SK-N-SH (cell line): ENCODE measurements at places on chromosomes 12 and 14.

GRCh38 chr14:69489495-69489894, 5.0 kb downstream of the PLEKHD1 start:
- no peak for DNase-seq

DNA sequence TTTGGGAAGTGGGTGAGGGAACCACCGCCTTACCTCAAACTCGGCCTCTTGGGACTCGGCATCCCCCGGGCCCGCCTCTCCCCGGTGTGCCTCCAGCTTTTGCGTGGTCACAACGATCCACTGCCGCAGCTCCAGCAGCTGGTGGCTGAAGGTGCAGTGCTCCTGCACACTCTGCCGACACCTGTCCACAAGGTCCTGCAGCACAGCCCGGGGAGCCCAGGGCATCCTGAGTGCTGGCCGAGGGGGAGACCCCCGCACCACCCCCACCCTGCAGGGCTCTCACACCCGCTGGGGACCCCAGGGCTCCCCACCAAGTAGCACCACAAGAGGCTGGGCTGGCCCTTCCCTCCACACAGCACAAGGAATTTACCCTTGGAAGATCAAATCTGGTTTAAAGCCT, 76.6 kb downstream of the SYNE3 start:
- no peak for DNase-seq

- no peak for DNase-seq
These were observed 20.9 kb upstream of the CMKLR1 start for GRCh38 chr12:108360057-108360456.

DNA sequence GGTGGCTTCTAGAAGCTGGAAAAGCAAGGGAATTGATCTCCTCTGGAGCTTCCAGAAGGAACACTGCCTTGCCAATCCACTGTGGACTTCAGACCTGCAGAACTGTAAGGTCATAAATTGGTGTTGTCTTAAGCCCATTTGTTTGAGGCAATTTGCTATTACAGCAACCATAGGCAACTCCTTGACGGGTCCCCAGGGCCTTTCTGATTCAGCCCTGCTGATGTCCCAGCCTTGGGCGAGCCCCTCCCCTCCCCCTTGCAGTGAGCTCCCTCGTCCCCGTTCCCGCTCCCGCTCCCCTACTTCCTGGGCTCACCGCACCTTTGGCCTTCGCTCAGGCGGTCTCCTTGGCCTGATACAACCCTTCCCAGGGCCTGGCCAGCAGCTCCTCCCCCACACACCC, 18.9 kb upstream of the DIO3 start:
- DNase-seq, result no peak

GRCh38 chr12:104974626-104975290, 11.4 kb upstream of the NOPCHAP1 start:
- DNase-seq, result no peak

- DNase-seq, result peak; percentile 96
These were observed 12.2 kb downstream of the AGAP2 start for GRCh38 chr12:57726151-57726883.

DNA sequence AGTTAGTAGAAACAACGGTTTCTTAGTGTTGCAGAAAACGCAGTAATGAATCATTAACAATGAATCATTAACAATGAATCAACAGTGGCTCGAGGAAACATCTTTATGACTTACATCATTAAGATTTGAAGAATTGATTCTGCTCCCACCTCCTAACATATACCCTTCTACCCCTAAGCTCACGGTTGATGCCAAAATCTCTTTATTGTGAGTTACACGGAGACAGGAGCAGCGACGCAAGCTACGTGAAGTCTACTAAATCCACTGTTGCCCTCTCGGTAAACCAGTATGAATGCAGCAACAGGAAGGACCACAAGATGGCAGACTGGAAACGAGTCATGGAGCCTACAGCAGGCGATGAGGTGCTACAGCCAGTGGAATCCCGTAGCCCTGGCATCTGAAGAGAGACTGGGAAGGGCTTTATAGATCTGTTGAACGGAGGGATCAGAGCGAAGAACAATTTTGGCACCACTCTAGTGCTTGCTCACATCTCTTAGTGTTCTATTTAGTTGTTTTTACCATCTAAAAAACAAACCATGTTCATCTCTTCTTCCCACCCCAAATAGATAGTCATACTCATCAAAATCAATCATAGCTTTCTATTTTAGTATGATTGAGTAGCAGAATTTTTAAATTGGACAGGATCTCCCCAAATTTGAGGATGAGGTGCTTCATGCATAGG, 332.7 kb downstream of the DUSP6 start:
- DNase-seq, result peak; percentile 72

GRCh38 chr12:104049903-104050356, at the start of gene GLT8D2:
TSS of gene GLT8D2 (minus strand) at chr12:104050187. CDS start at chr12:104019648, 30,539 bp downstream.
- peak; percentile 70 for DNase-seq

- no peak for DNase-seq
These were observed 244.3 kb upstream of the NOVA1 start for GRCh38 chr14:26841920-26842741.

DNA sequence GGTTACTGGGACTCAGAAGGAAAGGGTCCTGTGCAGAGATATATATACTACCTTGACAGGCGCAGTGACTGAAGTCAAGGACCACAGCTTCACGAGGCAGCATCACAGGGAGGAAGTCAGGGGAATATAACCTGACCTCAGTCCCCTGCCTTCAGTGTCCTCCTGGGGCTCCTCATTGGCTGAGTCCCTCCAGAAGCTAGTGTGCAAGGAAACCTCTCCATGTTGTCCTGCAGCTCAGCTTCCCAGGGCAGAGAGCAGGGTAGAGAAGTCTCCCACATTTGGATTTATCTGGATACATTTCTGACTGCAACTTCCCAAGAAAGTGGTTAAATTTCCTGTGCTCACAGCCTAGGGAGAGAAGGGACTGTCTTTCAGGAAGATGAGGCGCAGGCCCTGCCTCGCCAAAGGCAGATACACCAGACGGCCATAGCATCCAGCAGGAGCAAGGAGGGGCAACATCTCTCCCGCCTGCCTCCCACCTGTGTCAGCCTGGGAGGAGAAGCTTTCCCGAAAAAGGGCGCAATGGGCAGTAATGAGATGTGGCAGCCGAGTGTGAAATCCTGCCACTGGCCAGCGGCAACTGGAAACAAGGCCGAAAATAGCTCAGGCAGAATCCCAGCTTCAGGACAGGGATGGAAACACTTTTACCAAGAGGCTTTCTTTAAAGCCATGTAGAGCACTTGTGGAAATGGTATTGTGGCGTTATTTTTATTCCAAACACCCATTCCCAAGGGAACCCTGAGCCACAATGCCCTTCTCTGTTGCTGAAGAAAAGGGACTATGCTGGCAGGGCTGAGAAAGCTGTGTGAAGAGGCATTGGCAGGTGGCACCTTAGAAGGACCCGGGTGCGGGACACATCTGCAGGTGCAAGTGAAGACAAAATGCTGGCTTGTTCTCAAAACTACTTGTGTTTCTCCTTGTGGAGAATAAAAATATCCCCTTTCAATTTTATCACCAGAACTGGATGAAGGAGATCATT, 54.9 kb upstream of the HIF1A start:
- DNase-seq, result no peak

DNA sequence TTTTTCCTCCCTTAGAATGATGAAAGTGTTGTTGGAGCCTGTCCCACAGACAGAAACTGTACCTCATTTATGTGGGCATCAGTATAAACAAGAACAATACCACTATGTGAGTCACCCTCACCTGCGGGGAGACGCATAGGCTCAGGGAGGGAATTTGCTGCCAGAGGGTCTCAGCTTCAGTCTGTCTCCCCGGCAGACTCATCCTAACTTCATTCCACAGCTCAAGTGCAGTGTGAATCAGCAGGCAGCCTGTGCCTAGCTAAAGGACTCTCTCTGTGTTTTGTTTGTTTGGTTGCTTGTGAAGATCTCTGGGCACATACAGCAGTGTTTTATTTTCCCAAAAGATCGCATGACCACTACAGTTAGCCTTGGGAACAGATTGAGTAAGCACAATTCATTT, 98.9 kb downstream of the PRKCH start:
- DNase-seq, result no peak

- DNase-seq, result no peak
These were observed 298.1 kb upstream of the FOXG1 start for GRCh38 chr14:28468191-28469151.

DNA sequence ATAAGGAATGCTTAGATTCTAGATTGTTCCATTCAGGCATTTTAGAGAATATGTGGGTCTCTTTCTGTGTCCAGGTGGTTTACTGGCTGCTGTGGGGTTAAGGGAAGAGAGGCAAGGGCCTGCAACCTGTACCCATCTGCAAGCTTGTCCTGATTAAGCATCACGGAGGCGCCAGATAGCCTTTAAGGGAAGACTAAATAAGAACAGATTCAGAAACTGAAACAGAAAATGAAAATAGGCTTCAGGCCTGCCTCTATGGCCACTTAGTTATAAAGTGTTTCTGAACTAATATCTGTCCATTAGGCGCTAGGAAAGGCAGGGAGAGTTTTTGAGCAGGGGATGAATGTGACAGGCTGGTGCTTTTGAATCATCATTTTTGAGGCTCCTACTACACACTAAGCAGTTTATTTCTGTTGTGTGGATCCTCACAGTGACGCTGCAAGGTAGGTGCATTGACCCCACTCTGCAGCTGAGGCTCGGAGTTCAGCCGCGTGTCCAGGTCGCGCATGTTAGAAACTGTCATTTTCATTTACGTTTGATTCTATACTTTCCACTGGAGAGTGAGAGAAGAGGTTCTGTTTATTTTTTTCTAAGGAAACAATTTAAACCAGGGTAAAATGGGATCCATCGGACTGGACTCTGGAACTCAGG, 47.4 kb downstream of the SLC6A12 start:
- no peak for DNase-seq

- DNase-seq, result peak; percentile 22
These were observed 74.0 kb downstream of the TSPAN9 start for GRCh38 chr12:3150931-3151835.

DNA sequence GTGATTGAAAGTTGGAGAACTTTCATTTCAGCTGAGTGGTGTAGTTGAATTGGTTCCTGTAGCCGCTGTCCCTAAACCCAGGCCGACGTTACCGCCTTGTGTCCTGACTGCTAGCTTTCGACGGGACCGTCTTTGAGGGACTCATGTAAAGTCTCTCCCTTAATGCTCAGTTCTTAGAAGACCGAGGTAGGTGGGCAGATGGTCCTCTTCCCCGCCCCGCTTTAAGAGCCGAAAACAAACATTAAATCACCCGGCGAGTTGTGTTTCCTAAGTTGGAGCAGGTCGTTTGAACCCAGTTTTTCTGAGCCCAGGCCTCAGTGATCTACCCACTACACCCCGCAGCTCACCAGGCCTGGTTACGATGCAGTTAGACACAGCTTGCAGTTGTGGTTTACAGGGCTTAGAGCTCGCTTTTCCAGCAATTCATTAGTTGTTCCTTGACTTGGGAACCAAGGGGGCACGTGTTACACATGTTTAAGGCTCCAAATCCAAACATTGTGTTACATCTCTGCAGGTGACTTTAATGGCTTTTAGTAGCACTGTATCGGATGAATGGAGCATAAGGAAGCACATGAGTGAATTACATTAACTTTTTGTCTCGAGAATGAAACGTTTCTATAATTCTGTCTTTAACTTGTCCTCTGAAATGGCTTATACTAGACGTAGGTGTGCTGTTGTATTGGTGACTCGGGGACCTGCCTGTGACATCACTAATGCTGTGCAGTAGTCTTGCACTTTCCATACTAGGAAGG, 790 bp downstream of the NEDD1 start:
- DNase-seq, result peak; percentile 42

- no peak for DNase-seq
These were observed 12.2 kb upstream of the SPTSSA start for GRCh38 chr14:34474187-34474679.

- DNase-seq, result no peak
These were observed 1.5 kb upstream of the NOXRED1 start for GRCh38 chr14:77424862-77425261.

- no peak for DNase-seq
These were observed 2.5 kb downstream of the CCDC197 start for GRCh38 chr14:93999573-93999972.

DNA sequence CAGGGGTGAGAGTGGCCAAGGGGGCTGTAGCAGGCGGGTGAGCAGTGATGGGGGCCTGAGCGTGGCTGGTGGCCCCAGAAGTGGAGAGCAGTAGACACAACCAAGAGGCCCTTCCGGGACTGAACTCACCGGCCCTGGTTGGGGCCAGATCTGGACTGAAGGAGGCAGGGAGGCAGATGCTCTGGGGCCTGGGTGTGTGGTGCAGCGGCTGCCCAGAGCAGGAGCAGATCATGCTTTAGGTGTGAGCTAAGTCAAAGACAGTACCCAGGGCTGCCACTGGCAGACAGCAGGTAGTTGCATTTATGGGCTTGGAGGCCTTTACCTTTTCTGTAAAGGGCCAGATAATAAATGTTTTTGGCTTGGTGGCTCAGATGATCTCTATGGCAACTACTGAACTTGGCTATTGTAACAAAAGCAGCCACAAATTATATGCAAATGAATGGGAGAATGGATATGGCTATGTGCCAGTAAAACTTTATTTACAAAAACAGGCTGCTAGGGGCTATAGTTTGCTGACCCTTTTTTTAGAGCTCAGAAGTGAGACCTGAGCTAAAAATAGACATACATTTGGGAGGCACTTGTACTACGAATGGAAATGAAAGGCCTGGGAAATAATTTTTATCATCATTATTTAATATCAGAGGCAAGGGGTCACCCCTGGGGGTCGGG, 25.6 kb downstream of the SETD1B start:
- no peak for DNase-seq

DNA sequence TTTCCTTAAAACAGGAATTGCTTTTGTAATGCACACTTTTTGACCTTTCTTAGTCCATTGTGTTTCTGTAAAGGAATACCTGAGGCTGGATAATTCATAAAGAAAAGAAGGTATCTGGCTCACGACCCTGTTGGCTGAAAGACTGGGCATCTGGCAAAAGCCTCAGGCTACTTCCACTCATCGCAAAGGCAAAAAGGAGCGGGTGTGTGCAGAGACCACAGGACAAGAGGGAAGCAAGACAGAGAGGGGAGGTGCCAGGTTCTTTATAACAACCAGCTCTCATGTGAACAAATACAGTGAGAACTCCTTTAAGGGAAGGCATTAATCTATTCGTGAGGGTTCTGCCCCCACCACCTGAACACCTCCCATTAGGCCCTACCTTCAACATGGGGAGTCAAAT, 182.1 kb downstream of the C12orf50 start:
- no peak for DNase-seq

- DNase-seq, result no peak
These were observed 213.1 kb downstream of the CHST11 start for GRCh38 chr12:104669851-104670337.

DNA sequence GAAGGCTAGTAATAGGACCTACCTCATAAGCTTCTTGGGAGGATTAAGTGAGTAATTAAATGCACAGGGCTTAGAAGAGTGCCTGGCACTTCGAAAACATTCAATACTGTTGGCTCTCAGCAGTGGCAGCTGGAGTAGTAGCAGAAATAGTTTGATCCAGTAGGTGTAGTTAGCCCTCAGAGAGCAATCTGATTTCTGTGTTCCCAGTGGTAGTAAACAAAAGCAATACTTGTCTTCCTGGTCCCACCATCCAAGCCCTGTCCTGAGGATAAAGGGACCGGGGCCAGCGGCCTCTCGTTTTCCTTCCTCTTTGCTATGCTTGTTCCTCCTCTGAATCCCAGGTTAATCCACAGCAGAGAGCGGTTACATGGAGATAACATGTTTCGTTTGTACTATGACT, 131.6 kb downstream of the SAMD4A start:
- DNase-seq, result no peak
